ENCODE measurements at places on chromosomes 5 and 9.
A peak's percentile ranks its signal among the peaks of the same experiment; 100 is the strongest.

DNA sequence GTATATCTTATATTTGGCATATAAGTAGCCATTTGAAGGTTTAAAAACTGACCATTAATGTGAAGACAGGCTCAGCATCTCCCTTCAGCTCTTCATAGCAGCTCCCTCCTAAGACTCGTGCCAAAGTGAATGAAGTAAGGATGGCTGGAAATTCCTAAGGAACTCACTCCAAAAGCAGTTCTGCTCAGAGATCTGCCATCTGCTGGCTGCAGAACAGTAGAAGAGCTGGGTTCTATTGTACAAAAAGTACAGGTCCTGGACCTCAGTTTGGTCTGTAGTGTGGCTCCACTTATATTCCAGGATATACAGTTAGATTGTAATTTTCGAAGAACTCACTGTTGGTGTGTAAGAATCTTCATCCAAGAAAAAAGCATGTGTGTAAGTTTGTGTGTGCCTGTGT, 104.9 kb upstream of the RUSC2 start:
- no peak for DNase-seq

GRCh38 chr5:95595289-95595931, 24.5 kb upstream of the GPR150 start:
- DNase-seq = no peak

GRCh38 chr5:147303976-147304375, 69.2 kb downstream of the STK32A start:
- DNase-seq = no peak

GRCh38 chr5:4780633-4781032, 359.5 kb upstream of the ADAMTS16 start:
- DNase-seq = no peak

DNA sequence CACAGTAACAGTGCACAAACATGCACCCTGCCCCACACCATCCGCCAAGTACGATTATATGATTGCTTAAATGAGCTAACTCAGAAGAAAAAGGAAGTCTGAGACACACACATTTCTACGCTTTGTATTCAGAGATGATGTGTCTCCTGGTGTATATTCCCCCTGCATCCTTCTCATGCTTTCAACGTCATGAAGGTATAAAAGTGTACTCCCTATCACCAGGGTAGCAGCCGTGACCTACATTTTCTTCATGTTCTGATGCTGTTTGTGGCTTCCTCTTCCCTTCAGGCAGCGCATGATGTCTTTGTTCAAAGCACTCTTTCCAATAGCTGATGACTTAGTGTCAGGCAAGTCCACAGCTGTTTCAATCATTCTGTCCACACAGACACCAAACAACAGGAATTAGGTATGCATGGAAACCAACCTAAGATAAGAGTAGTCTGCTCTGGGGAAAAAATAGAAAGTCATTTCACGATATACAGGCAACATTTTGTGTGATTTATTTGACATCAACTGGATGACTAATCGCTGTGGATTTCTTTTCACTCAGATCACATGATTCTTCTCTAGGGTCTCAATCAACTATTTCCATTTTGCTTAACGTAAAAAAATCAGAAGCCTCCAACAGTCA, 269.4 kb upstream of the PTGER4 start:
- DNase-seq = peak; percentile 98

DNA sequence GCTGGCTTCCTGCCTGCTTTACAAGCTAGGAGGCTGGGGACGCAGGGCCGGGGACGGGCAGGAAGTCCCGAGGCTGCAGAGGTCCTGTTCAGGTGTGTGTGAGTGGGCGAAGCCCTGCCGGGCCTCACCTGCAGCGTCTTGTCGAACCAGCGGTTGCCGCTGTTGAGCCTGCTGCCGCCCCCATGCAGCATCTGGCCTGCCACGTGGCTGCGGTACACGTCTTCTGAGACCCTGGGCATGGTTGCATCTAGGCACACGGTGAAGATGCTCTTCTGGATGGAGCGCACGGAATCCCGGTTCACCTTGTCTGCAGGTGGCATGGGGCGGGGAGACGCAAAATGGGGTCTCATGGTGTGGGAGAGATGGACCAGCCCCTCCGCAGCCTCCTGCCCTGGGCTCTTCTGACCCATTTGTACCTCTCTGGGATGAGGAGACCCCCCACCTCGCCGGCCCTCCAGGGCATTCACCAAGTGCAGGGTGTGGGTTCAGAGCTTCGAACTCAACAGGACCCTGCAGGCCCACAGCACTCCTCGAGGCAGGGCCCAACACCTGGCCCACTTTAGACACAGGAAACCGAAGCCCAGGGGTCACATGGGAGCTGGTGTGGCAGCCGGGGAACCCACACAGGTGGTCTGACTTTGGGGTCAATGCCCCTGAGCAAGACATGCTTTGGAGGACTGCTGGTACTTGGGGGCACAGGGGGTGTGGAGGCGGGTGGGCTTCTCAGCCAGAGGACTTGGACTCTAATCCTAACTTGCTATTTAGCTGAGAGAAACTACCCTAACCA, 10.0 kb downstream of the CRAT start:
- no peak for DNase-seq

DNA sequence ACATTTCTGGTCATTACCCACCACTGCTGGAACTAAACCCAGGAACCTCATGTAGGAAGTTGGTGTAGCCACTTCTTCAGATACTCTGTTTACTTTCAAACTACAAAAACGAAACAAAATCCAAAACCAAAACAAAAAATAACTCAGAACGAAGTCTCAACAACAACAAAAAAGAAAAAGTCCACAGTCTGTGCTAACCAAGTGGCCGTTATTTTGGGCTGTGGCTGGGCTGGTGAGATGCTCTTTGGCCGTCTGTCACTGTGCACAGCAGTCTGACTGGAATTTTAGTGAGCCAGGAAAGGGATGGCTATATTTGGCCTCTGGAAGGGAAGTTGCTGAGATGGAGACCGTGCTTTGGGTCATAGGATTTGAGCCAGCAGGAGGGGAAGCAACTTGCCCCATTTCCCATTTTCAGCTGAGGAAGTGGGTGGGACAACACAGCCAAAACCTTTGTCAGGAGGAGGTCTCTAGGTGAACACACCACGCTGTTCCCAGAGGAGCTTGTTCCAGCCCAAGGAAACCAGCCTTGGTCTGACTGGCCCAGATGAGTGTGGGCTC, 334.1 kb downstream of the ZSWIM6 start:
- DNase-seq = no peak

DNA sequence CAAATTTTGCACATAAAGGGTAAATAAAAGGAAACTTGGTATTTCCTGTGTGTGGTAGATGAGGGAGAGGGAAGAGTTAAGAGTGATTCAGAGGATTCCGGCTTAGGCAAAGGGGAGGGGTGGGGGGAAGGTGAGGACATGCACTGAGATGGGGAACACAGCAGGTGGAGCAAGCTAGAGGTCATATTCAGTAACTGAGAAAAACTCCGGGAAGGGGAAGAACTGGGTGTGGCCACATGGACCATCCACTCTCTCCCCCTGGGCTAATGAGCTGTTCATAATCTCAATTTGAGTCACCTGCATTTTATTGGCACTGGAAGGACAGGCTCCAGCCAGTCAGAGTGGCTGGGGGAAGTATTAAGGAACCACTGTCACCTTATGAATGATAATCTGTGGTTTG, 45.1 kb upstream of the UGCG start:
- DNase-seq = no peak

GRCh38 chr9:89929673-89930480, 325.1 kb downstream of the GADD45G start:
- DNase-seq = no peak

DNA sequence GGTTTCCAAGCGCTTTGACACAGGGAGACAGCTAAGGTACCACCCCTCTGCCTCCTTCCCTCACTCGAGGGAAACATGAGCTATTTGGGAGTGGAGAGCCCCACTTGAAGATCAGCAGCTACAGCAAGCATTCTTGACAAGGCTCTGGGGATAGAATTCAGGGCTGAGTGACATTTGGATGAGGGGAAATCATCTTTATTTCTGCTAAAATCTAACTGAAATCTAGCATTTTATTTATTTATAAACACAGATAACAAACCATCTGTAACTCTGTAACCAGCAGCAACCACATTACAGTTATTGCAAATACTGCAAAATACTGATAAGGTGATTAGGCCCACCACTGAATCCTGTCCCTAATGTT, 22.4 kb downstream of the RNF130 start:
- no peak for DNase-seq

DNA sequence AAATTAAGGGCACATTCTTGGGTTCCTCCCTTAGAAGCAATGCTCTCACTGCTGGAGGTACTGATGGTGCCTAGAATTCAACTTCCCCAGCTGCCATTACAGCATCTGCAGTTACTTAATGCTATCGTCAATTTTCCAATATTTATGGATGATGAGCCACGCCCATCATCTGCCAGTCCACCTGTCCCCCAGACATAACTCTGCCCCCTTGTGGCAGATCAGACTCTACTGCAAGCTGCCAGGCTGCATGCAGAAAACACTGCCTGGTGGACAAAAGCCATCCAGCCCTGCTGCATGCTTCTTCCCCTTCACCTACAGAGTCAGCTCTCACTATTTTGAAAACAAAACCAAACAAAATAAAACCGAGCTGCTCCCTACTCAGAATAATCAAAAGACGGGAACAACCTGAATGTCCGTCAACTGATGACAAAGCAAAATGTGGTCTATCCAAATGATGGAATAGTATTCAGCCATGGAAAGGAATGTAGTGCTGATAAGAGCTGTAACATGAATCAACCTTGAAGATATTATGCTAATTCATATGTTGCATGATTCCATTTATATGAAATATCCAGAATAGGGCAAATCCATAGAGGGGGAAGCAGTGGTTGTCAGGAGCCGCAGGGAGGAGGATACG, 66.4 kb downstream of the RETREG1 start:
- DNase-seq = peak; percentile 3

- DNase-seq = no peak
Observed at GRCh38 chr9:133889584-133890301, 102.4 kb downstream of the VAV2 start.

Measured in central memory CD4-positive, alpha-beta T cell (primary cell).